D341Med (cell line): ENCODE measurements at places on chromosomes 12 and 14.

GRCh38 chr12:5884866-5885265 is 60.2 kb downstream of the ANO2 start:
- DNase-seq, result no peak

DNA sequence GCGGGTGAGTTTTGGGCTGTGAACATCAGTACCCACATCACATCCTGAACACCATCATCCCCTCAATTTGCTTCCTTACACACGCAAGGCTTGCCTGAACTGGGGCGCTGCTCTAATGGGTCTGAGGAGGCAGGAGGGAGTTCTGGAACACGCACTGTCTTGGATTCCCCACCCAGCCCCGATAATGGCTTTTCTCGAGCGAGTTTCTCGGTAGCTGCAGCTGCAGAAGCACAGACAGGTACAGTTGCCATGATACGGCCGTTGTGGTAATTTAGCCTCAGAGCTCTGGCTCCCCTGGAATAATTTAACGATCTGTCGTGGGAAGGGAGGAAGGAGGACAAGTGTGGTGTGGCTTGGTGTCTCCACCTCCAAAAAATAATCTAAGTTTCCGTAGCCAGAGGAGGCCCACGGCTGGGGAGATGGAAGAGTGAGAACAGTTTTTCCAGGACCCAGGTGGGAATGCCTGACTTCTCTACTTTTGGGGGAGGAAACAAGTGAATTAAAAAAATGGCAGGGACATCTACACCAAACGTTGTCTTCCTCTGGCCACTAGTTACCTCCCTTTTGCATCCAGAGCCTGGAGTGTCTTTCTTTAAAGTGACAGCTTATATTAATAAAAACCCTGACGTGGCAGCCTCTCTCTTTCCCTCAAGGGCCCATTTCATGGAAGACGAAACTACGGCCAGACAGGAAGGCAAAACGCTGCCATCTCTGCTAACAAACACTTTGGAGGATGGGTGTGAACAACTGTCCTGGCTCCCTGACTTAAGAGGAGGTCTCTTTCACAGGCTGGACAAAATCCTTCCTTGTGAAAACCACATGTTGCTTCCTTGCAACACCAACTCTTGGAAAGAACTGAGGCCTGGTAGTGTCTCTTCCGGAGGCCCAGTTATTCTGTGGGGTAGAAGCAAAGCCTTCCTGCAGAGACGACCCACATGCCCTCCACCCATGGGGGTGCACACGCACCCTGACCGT is 84.8 kb downstream of the RBM19 start:
- no peak for DNase-seq

DNA sequence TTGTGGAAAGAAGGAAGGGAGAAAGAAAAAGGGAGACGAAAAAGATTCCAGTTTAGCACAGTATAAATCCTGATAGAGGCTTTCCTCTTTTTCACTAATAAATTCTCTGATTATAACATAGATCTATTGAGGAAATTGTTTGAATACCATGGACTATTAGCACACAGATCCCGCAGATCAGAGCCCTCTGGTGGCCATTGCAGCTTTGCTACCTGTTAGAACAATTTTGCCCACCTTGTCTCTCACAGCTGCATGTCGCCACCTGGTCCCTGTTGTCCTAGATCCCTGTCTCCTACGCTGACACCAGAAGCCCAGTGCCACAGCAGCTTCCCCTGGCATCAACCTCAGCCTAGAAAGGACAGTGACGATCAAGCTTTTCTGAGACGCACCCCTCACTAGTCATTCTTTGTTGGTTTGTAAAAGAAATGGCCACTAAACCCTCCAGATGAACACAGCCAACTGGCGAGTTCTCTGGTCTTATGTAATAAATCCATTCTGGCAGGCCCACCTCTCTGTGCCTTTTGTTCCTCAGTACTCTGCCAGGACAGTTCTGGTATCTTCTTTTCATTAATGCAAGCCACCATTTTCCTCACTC is 9.9 kb downstream of the GPHB5 start:
- DNase-seq, result peak; percentile 53

DNA sequence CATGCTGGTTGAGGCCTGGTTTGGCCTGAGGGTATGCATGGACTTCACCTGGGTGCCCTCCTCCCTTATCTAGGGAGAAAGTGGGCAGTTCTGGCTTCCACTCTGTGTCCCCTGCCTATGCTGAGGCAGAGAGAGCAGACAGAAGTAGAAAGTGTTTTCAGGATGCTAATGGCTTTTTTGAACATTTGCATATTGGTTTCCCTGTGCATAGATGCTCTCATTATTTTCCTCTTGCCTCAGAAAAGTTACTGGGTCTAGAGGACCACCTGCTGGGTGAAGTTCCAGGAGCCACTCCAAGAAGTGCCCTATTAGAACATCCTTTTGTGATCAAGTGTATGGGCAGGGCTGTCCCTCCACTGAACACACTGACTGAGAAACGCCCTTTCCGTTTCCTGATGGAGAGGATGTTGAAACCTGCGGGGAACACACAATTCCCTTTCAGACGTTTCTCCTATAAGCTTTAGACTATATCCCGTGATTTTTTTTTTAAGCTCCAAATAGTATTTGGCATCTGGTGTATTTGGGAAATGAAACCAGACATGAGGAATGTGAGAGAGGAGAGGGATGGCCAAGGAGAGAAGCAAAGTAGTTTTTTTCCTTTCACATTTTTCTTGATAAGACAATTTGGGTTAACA is 66.6 kb downstream of the DAAM1 start:
- DNase-seq, result no peak

GRCh38 chr14:74968811-74969210 is 13.4 kb upstream of the PGF start:
- no peak for DNase-seq

GRCh38 chr12:107091989-107092641 is 1.2 kb downstream of the CRY1 start:
- peak; percentile 58 for DNase-seq

- DNase-seq, result peak; percentile 42
Observed at GRCh38 chr12:82366197-82366596, 7.9 kb downstream of the METTL25 start.

DNA sequence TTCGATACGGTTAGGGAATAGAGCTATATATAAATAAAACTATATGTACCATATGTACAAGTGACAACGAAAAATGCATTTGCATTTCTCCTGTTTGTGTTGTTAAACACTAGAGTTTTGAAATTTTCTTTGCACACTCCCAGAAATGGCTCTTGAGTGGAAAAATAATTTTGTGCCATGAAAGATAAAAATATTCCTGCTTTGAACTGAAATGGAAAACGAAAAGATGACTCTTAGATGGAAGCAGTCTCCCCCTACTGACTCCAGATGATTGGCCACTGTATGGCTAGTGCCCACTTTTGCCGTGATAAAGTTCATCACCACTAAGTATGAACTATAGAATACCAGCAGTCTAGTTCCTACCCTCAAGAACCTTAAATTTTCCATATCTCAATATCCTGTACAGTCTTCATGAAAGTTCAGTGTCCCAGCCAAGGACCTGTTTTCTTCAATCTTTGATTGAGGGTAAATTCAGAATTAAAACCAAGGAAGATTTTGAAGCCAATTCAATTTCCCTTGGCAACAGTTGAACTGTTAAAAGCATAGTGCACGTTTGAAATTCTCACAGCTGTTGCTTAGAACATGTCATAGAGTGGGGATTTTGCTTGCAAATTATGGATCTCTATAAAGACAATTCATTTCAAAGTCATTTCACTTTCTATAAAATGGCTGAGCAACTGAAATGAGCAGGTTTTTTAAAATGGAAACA is 1.6 kb upstream of the PPP2R5E start:
- peak; percentile 41 for DNase-seq
